ENCODE measurements at places on chromosomes 12 and 14.

GRCh38 chr12:12461923-12462315 lies 100.7 kb downstream of the DUSP16 start:
- DNase-seq, result no peak

GRCh38 chr12:46904406-46905238 lies 78.8 kb upstream of the SLC38A4 start:
- DNase-seq, result no peak

DNA sequence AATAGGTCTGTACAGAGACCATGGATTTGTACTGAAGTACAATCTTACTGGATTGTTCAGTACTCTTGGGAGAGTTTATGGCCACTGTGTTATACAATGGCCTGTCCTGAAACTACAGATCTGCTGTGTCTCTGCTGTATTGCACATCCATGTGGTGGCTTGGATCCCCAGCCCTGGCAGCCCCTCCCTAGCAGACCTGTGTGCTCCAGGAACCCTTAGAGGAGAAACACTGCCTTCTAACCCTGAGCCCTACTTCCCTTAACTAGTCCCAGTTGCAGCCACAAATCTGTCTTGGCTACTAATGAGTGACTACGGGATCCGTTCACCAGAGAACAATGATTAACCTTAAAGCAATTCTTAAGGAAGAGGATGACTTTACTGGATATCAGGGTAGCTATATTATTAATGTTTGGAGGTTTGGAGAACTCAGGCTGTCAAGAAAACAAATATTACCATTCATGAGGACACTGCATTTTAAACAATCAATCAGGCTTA lies 27.7 kb downstream of the RNF34 start:
- no peak for DNase-seq

DNA sequence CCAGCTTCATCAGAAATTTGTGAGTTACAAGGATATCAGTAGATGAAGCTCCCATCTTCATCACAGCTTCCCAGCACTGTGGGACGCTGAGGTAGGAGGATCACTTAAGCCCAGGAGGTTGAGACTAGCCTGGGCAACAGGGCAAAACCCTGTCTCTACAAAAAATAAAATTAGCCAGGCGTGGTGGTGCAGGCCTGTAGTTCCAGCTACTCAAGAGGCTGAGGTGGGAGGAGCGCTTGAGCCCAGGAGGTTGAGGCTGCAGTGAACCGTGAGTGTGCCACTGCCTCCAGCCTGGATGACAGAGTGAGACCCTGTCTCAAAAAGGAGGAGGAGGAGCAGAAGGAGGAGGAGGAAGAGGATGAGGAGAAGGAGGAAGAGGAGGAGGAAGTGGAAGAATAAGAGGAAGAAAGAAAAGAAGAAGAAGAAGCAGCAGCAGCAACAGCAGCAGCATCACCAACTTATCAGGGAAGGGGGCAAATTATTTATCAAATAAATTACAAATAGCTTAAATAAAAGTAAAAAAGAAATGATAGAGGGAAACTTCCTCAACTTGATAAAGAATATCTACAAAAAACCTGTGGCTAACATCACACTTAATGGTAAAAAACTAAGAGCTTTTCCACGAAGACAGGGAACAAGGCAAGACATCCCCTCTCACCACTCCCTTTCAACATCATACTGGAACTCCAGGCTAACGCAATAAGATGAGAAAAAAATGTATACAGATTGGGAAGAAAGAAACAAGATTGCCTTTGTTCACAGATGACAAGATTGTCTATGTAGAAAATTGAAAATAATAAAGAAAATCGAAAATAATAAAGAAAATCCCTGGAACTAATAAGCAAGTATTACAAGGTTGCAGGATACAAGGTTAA lies 69.6 kb downstream of the NINJ2 start:
- DNase-seq, result no peak

DNA sequence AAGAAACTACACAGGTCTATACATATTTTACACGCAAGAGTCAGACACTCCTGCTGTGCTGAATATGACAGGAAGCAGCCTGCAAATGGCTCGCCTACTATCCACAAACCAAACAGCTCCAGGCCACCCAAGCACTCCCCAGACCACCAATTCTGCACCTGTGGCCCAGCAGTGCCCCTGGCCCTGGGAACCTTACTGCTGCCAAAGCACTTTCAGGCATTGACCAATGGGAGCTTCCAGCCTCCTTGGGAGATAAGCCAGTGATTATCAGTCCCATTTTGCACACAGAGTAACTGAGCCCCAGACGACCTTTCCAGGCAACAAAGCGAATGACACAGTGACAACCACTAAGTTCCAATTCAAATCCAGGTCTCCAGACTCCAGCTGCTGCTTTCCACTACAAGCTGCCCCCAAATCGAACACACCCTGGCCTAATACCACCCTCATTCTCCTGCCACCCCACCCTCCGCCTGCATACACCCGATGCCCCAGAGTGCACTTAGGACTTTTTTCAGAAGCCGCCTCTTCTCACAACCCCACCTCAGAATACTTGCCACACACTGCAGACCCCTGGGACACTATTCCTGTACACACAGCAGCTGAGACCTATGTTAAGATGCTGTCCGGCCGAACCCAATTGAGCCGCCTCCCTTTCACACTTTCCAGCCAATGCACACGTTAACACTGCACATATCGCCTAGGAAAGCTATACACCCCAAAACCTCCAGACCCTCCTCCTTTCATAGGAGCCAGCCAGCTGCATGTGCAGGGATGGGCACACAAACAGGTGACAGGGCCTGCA lies 126.1 kb upstream of the PRMT8 start:
- no peak for DNase-seq

DNA sequence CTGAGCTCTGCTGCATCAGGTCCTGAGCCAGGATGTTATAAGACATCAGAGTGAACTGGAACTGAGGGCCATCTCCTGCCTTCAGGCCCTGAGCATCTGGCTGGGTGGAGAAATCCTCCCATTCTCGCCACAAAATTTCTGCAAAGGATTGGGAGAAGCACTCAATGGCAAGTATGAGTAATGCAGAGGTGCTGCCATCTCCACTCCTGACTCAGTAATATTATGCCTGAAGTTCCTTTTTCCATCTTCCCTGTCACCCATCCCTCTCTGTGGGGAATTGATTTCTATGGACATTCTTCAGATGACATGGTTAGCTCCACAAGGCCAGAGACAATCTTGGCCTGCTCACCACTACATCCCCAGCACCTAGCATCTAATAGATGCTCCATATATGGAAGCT lies 4.7 kb downstream of the ANGEL1 start:
- no peak for DNase-seq

DNA sequence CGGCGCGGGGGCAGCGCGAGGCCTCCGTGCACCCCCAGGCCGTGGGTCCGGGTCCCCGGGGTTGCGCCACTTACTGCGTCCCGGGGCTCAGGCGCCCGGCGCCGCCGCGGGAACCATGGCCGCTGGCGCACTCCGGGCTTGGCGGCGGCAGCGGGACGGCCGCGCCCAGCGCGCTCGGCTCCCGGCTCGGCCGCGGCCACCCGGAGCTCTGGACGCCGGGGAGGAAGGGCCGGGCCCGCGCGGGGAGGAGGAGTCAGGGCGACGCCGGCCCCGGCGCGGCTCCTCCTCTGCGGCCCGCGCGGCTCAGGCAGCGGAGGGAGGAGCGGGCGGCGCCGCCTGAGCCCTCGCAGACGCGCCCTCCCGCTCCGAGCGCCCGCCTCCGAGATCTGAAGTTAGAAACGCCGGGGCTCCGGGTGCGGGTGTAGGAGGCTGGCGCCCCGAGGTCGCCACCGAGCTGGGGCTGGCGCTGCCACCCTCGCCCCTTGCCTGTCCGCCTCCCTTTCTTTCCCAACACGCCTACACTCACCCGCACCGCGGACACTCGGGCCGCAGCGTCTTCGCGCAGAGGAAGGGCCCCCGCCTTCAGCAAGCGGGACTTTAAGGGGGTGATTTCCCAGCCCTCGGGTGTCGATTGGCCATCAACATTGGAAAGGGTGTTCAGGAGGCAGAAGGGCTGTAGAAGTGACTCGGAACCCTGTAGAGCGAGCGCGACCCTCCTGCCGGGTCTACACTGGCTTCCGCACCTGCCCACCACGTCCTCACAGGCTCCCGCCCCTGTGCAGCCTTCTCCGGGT lies at the start of gene NIN:
TSS of gene NIN (minus strand) at position 231 of the 794 bp plus-strand sequence. CDS start 9,106 bp downstream, outside the sequence.
- DNase-seq, result peak; percentile 24

- no peak for DNase-seq
Measured at GRCh38 chr12:46071769-46072624, 81.6 kb upstream of the SCAF11 start.

GRCh38 chr12:80233926-80234325 lies 134.6 kb downstream of the OTOGL start:
- no peak for DNase-seq

DNA sequence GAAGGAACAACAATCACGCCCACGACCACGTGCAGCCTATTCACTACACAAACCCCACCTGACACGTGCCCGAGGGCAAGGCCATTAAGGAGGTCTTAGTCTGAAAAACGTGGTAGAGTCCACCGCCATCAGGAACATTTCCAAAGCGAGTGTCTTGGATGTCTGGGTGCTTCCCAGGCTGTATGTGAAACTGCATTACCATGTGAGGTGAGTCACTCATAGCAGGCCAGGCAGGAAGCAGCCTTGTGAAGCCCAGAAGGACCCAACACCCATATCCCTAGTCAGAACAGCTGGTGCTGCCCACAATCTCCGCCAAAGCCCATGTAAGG lies 3.3 kb upstream of the KRT79 start:
- no peak for DNase-seq

DNA sequence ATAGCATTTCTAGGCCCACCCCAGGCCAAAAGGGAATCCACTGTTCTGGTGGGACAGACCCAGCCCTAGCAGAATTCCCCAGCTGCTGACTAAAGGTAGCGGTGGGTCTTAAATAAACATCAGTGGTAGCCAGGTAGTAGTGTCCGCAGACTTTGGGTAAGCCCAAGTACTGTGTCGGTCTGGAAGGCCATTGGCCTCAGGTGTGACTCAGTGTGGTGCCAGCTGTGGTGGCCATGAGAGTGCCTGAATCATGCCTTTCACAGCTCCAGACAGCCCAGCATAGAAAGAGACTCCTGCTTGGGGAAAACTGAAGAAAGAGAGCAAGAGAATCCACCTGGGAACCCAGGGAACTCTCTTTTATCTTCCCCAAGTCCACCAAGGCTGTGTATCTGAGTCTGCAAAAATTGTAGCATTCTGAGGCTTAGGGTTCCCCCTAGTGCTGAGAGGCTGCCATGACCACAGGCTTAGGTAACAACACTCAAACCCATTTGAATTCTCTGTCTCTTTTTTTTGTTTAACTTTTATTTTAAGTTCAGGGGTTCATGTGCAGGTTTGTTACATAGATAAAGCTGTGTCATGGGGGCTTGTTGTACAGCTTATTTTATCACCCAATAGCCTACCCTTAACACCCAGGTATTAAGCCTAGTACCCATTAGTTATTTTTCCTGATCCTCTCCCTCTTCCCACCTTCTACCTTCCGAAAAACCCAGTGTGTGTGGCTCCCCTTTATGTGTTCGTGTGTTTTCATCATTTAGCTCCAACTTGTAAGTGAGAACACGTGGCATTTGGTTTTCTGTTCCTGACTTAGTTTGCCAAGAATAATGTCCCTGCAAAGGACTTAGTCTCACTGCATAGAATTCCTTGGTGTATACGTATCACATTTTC lies 16.7 kb upstream of the CD163L1 start:
- DNase-seq, result no peak

DNA sequence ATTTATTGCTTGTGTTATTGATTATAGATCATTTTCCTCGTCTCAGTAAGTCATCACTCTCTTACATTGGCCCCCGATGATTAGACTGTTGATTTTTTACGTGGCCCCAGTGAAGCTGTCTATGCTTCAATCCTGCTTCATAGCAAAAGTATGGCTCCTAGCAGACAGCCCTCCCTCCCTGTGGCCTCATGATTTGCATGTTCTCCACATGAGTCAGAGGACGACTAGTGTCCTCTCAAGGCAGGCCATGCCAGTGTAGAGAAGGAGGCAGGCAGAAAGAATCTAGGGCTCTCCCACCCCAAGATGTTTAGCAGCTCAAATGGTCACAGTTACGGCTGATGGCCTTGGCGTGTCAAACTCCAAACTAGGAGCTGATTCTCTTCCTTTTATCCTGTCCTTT lies 59.6 kb downstream of the FIGNL2 start:
- DNase-seq, result no peak

DNA sequence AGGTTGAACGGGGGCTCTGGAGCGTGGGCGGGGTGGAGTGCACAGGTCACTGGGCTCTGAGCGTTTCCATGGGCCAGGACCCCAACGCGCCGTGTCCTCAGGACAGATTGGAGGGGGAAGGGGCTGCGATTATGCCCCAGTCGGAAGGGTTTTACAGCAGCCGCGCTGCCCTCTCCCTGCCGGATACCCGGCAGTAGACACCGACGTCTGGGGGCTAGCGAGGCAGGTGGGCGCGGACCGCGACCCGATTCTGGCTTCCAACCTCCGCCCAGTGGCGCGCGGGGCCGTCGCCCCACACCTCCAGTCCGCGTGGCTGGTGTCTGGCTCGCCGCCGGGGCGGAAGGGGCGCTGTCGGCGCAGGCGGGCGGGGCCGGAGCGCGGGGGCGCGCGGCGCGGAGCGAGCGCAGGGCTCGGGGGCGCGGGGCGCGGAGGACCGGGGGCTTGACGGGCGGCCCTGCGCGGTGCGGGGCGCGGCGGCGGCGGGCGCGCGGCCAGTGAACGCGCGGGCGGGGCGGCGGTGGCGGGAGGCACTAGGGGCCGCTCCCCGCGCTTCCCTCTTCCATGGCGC lies 2.4 kb upstream of the KIF26A start:
- DNase-seq, result no peak

- DNase-seq, result no peak
Measured at GRCh38 chr12:11865824-11866223, 204.9 kb upstream of the BCL2L14 start.

DNA sequence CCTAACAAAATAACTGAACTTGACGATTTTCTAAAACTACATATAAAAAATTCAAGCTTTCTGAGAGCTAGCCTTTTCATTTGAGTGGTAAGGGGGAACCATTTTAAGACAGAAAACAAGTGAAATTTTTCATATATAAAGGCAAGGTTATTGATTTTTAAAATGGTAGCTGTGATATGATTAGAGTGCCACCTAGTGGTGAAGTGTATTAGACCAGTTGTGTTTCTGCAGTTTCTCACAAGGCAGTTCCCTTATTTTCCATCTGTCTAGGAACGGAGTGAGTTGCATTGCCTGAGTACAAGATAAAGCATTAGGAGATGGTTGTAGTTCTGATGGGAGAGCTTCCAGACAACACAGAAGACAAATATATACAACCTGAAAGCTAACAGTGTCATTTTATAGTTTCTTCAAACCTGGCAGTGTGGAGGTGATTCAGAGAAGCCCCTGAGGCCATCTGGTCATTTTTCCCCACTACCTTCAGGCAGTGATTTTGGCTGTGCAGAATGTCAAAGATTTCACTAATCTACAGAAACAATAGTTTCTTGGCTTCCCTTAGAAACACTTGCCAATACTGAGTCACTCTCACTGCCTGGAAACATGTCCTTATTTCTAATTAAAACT lies 180.8 kb downstream of the C12orf50 start:
- no peak for DNase-seq

DNA sequence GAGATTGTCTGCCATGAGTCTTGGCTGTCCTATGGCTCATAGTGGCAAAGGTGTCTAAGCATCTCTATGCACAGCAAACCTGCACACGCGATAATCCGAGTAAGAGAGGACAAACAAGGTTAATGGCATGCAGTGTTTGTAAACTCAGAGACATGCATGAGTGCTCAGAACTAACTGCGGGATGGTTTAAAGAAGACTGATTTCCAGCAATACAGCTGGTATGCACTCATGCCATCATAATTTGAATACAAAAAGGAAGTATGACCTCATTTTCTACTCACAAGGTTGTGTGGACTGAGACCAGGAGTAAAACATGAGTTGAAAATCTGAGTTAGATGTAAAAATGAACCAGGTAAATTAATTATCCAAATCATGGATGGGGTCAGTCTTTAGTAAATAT lies 16.6 kb upstream of the TCP11L2 start:
- no peak for DNase-seq

Data from esophagus squamous epithelium (tissue), 5 donors.